Hematopoietic multipotent progenitor cell treated with erythropoietin and hydrocortisone succinate and interleukin-3 and kit ligand, for 8 days (in vitro differentiated cells): ENCODE measurements at places on chromosomes 7 and 10.

DNA sequence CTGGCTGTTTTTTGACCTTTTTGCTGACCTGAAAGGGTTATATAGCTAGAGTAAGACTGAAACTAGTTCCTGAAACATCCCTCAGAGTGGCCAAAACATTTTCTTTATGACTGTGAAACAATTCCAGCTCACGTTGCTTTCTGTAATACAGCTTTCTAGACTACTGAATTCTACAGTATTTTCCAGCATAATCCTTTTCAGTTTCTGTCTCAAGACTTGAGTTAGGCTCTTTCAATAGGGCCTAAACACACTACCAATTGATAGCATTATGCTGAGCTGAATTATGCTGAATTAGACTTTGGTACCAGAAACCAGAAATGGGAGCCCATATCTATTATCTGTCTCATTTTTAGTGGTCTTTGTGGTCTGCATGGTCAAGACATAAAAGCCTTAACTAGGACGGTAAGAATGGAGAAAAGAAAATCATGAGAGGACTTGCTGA lies 72.6 kb downstream of the EPDR1 start:
- DNase-seq: no peak

GRCh38 chr10:86850481-86850880 lies 94.1 kb downstream of the BMPR1A start:
- DNase-seq: no peak

- no peak for DNase-seq
These were observed 775 bp upstream of the ABHD11 start for GRCh38 chr7:73739387-73739767.

DNA sequence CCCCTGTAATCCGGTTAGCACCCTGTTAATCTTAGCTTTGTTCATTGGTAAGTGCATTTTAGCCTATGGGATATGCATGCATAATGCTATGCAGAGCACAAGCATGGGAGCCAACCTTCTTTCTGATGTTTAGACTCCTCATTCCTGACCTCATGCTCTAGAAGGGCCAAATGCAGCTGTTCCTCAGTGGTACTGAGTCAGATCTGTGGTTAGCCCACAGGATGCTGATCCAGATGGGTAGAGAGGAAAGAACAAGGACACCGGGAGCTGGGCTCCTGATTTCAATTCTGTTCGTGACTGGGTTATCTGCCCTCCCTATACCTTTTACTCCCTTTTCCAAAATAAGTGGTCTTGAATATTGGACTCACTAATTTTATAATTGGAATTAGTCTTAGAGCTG lies 31.7 kb upstream of the C10orf90 start:
- no peak for DNase-seq
